Skin of body (tissue), 3 donors: ENCODE measurements at places on chromosomes 2 and 18.

DNA sequence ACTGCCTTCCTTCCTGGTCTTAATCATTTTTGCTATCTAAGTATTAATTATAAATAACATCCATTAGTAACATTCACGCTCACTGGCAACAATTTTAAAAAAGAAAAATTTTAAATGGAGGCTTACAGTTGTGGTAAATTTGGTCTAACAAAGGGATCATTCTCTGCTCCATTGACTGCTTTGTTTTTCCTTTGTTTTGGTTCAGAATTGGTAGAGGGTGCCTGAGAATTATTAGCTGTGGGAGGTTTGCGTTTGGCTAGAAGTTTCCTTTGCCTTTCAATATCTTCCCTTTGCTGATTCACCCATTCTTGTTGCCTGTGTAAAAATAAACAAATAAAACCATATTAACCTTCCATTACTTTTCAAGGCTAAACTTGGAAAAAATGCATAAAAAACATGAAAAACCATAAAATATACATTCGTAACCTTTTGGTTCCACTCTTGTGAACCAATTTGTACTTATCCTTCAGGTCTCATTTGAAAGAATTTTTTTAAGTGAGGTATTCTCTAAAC lies 114.6 kb downstream of the TLK1 start:
- DNase-seq: no peak

- DNase-seq: no peak
These were observed 10.4 kb upstream of the KLHL30 start for GRCh38 chr2:238128061-238128440.

DNA sequence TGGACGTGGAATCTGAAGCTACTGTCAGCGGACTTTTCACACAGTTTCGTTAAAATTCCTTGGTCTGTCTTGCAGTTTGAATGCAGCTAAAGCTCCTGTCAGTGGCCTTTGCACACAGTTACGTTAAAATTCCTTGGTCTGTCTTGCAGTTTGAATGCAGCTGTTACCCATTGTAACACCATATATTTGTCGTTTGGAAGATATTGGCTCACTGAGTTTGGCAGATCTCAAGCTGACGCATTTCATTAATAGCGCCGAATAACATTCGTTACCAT lies 1.0 kb downstream of the LIMS1 start:
- DNase-seq: peak; percentile 87

- DNase-seq: no peak
These were observed 162.1 kb downstream of the CD8B2 start for GRCh38 chr2:106649306-106649705.

DNA sequence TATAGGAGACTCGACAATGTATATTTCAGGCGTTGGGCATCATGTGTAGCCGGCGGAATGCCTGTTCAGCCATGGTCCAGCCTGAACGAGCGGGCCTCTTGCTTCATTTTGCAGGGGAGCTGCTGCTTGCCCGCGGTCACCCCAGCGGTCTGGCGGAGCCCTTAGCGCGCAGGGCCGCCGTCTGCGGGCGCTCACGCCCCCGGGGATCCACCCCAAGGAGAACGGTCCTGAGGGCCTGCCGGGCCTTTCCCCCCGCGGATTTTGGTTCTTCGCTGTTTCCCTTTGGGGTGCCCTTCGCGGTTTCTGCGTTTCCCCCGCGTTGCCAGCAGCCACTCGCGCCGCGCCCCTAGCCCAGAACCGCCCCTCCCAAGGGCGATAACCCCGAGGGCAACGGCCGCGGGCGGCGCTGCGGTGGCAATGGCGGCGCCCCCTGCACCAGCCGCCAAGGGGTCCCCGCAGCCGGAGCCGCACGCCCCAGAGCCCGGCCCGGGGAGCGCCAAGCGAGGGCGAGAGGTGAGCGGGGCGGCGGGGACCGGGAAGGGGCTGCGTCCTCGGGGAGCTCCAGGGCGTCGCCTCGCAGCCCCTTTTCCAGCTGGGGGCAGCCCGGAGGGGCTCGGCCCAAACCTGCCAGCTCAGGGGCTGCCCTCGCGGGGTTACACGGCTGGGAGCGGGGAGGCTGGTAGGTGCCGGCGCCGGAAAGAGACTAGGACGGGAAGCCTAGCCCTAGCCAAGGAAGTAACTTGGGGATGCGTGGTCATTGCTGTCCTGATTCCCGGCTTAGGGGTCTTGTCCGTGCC lies at the start of gene MFSD2B:
TSS of gene MFSD2B (plus strand) at position 406 of the 797 bp plus-strand sequence. CDS start at position 418, 12 bp downstream.
- DNase-seq: no peak

GRCh38 chr2:95379371-95379831 lies 23.1 kb upstream of the FAHD2A start:
- DNase-seq: no peak

- DNase-seq: no peak
These were observed 120.5 kb downstream of the AFF3 start for GRCh38 chr2:100021791-100022340.

DNA sequence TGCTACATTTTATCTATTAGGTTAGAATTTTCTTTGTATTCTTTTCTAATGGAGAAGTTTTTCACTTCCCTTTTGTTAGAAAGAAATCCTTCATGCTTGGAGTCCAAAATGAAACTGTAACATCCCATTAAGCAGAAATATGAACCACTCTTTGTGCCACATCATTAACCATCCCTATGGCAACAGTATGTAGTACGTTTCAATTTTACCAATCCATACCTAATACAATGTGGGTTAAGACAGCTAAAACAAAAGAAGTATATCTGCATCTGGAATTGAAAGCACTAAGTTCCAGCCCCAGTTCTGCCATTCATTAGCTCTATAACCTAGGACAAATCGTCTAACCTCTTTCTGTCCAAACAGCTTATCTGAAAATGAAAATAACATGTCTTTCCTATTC lies 409.2 kb upstream of the SPHKAP start:
- DNase-seq: no peak

- no peak for DNase-seq
These were observed 37.9 kb upstream of the RPL31 start for GRCh38 chr2:100964222-100964621.

DNA sequence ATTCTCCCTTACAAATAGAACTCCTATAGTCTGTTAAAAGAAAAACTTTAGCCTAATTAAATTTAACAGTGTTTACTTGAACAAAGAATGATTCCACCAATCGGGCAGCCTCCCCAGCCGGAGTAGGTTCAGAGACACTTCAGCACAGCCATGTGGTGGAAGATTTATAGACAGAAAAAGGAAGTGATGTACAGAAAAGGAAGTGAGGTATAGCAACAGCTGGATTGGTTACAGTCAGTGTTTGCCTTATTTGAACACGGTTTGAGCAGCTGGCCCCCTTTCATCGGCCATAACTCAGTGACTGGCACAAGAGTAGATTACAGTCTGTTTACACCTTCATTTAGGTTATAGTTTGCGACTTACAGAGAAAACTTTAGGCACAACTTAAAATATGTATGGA lies 2.1 kb upstream of the SKA1 start:
- no peak for DNase-seq

DNA sequence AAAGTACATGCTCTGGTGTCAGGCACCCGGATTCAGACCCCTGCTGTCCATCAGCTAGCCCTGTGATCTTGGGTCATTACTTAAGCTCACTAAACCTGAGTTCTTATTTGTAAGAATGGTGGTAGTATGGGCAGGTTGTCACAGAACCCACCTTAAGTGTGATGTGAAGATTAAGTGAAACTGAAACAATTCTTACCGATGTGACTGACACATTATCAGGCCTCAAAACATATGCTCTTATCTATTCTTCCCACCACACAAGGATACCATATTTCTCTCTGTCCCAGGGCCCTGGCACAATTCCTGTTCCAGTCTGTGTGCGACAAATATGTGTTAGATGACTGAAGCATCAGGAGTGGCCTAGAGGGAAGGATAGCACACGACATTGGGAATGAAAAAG lies 11.0 kb upstream of the CDC42EP3 start:
- no peak for DNase-seq

- DNase-seq: no peak
These were observed 27.9 kb upstream of the PTMA start for GRCh38 chr2:231680285-231680991.

- no peak for DNase-seq
These were observed 565.7 kb downstream of the SLC4A3 start for GRCh38 chr2:220192994-220193753.

GRCh38 chr2:112615051-112615450 lies 30.6 kb downstream of the CHCHD5 start:
- DNase-seq: no peak

DNA sequence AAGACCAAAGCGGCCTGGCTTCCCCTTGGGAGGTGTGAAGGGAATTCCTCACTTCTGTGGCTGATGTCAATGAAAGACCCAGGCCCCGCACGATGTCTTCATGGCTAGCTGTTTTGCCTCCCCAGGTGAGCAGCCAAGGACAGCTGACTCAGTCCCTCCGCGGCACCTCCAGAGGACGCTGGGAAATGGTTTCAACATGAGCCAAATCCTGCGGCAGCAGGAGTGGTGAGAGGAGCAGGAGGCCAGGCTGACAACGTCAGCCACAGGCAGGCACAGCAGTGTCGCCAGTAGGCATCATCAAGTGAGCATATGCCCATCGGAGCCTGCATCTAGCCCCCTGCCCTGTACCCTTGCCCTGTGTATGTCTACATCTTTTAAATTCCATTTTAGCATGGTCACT lies 156.4 kb upstream of the RAB6C start:
- no peak for DNase-seq

GRCh38 chr2:9668687-9669345 lies 38.0 kb upstream of the YWHAQ start:
- no peak for DNase-seq

- DNase-seq: no peak
These were observed 45.7 kb downstream of the MAP3K2 start for GRCh38 chr2:127342101-127342500.

DNA sequence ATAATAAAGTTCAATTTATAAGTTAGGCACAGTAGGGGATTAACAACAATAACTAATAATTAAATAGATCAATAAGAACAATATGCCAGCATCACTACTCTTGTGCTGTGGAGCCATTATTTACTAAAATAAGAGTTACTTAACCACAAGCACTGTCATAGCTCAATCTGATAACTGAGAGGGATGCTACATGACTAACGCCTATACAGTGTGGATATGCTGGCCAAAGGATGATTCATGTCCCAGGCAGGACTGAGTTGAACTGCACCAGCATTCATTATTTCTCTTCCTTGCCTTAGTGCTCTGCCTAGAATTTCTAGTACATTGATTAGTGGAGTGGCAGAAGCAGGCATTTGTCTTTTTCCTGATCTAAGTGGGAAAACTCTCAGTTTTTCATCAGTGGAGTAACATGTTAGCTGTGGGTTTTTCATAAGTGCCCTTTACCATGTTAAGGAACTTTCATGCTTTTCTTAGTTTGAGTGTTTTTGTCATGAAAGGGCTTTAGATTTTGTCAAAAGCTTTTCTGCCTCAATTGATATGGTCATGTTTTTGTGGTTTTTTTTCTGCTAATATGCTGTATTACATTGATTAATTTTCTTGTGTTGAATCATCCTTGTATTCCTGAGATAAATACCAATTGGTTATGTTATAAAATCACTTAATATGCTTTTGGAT lies 21.7 kb downstream of the KIAA1328 start:
- DNase-seq: no peak

GRCh38 chr2:61763605-61764034 lies 90.2 kb downstream of the FAM161A start:
- peak; percentile 73 for DNase-seq

- DNase-seq: no peak
These were observed 37.7 kb downstream of the INPP4A start for GRCh38 chr2:98482362-98482761.

DNA sequence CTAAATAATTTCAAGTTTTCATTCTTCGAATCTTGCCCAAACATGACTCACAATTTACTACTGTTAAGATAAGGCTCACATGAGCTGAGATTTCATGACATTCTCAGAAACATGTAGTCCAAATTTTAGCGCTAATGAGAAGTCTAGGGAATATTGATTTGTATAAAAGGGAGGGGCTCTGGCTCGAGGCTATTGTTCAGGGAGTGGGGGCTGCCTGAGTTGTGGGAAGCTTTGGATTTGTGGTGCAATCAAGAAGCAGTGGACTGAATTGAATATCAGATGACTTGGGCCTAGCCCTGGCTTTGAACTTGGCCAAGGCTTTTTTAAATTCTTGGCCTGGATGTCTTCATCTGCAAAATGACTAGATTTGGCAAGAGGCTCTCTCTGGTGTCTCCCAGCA lies 674.9 kb upstream of the FANCL start:
- peak; percentile 37 for DNase-seq

- no peak for DNase-seq
These were observed 500.9 kb downstream of the RNF144A start for GRCh38 chr2:7417845-7418742.

GRCh38 chr2:168182550-168183249 lies 64.7 kb downstream of the STK39 start:
- DNase-seq: no peak

DNA sequence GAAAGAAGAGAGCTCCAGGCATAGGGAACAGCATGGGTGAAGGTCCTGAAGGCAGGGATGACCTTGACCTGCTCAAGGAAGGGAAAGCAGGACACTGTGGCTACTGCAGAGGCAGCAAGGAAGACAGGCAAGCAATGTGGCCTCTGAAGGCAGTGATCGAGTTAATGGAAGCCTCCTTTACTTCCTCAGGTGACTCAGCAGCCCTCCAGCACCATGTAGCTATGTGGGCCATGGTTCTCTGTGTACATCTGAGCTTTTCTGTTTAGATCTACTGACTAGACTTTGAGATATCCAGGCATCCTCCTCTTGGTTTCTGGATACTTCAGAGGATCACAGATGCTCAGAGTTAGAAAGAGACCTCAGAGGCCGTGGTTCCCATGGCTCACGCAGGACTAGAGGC lies 107.3 kb upstream of the PID1 start:
- no peak for DNase-seq

DNA sequence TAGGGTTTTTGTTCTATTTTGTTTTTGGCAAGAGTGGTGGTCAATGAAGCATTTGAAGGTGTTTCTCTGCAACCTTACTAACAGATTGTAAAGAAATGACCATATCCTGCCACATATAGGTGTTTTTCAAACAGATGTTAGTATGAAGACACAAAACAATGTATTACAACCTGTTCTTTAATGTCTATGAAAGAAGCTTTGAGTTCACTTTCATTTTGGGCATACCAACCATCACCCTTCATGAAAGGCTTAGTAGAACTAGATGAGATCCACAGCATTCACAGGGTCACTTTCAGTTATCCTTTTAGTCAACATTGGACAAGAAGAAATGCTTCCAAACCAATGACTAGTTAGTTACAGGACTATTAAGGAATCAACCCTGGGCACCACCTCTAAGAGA lies 95.1 kb downstream of the EHBP1 start:
- no peak for DNase-seq
